ENCODE measurements at places on chromosomes 12 and 14.

DNA sequence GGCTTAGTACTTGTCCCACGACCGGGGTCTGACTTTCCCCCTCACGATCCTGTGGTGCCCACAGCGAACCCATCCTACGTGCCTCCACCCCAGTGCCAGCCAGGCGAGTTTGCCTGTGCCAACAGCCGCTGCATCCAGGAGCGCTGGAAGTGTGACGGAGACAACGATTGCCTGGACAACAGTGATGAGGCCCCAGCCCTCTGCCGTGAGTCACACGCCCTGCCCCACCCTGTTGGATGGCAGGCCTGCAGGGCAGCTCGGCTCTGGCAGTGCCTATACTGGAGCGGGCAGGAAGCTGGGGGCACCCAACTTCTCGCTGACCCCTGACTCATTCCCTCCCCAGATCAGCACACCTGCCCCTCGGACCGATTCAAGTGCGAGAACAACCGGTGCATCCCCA is 18.3 kb upstream of the LRP1-AS start:
- no peak for DNase-seq

- DNase-seq, result no peak
These were observed 154.9 kb upstream of the ATP2B1 start for GRCh38 chr12:89863493-89863938.

DNA sequence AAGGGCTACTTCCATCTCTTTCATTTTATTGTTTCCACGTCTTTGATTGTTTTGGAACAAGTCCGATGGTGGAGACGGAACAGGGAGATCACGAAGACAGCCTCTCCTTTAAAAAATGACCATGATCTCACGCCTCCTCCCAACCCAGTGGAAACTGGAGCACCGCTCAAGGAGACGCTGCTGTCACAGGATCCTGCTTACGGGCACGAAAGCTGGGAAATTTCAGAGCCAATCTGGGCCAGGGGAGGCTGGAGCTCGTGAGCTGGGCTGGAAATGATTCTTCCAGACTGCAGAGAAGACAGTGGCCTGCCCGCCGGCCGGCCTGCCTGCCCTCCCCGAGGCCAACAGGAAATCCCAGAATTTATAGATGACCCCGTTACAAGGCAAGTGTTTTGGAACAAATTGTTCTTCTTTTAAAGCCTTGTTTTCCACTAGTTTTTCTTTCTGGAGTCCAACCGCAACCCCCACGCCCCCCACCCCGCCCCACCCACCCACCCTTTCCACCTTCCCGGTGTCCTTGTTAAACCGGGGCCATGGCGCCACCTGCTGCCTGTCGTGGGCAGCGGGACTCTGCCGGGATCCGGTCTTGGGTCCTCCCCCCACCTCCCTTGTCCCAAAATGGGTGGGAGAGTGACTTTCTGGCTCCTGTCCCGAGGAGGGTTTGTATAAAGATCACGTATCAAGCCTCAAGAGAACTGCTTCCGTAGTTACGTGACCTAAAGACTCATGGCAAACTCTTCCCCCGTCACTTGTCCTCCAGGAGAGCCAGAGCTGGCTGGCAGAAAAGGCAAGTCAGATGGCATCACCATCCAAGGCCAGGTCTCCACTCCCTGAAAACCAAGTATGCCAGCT is 40.3 kb downstream of the MAP1LC3B2 start:
- peak; percentile 57 for DNase-seq

- no peak for DNase-seq
These were observed 110.1 kb upstream of the BTG1 start for GRCh38 chr12:92255741-92256140.

- no peak for DNase-seq
These were observed 145.8 kb downstream of the GCH1 start for GRCh38 chr14:54756656-54757392.

DNA sequence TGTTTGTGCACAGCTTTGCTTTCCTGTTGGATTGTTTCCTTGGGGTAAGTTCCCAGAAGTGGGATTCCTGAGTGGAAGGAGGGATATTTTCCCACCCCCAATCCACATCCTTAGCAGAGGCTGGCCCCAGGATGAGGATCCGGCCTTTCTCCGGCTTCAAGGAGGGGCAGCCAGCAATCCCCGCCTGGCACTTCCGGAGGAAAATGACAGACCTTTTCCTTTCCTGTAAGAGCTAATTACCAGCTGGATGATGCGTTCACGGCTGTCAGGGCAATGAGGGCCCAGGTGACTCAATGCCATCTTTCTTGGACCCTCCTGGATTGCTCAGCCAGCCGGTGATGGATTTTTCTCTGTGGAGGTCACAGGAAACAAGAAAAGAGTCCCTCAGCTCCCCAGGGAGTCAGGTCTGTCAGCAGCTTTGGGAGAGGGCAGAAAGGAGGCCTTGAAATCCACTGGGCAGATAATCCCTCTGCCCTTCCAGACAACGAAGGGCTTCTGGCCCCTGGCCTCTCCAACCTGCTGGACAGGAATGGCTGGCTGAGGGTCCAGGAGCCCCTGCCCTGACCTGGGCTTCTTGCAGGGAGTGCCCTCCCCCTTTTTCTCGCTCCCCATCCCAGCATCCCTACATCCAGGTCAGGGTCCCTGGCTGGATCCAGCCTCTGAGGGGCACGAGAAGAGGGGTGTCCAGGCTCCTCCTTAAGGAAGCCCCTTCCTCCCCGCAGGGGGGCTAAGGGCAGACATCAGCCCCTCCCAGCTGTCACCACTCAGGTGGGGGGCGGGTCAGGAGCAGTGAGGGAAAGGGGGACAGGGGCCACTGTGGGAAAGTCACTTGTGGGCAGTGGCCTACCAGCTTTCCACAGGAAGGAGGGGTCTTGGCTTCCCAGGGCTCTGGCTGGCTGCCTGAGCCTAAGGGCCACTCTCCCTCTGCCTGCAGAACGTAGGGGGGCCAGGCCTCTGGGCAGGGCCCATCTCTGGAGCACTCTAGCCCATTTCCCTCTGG is 16.1 kb upstream of the CCDC85C start:
- DNase-seq, result no peak

DNA sequence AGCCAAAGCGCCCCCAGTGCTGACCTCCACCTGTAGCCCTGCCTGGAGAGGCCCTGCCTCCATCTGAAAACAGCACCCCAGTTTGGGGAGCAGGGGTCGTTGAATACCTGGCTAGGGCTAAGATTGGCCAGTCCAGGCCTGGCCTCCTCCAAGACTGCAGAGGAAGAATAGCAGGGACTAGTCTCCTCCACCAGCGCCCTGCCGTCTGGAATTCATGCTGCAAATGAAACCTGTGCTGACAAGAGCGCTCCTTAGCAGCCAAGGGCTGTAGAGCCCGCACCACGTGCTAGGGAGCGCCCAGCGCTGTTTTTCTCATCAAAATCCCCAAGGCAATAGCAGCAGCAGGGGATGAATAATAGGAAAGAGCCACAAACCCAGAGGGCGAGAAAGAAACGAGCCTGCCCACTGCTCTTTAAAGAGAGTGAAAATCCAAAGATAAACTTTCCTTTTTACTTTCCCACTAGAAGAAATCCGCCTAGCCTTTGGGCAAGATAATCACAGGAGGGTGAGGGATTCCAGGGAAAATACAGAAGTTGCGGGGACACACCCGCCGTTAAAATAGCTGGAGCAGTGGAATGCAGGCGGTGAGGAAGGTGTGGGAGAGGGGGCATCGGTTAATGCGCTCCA is 3.3 kb downstream of the COL2A1 start:
- DNase-seq, result no peak

- no peak for DNase-seq
These were observed 673 bp upstream of the TTC9 start for GRCh38 chr14:70640938-70641547.

DNA sequence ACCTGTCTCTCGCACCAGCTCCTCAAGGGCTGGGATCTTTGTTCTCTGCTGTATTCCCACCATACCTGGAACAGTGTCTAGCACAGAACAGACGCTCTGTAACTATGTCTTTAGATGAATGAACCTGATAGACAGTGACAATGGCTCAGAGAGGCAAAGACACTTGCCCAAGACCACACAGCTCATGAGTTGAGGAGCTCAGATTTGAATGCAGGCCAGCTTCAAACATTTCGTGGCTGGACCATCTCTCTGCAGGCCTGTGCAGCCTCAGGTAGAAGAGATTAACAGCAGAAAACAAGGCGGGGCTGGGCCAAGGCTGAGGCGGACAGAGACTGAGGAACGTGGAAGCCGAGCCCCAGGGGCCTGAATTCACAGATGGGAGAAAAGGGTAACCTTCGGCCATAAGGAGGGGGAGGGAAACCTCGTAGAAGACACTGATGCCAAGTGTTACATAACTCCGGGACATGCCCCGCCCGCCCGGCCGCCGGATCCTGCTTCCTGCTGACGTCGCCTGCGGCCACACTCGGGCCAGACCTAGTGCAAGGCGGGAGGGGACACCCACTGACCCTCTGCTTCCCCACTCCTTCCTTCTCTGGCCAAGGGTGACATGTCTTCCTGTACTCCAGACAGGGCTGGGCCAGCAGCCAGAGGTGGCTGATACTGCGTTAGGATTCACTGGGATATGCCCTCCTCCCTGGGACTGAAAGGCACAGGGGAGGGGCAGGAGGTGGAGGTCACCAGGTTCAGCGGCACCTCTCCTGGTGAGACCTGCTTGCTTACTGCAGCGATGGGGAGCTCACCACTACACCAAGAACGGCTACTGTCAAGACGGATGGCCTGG is 86.8 kb downstream of the RFLNA start:
- peak; percentile 44 for DNase-seq

DNA sequence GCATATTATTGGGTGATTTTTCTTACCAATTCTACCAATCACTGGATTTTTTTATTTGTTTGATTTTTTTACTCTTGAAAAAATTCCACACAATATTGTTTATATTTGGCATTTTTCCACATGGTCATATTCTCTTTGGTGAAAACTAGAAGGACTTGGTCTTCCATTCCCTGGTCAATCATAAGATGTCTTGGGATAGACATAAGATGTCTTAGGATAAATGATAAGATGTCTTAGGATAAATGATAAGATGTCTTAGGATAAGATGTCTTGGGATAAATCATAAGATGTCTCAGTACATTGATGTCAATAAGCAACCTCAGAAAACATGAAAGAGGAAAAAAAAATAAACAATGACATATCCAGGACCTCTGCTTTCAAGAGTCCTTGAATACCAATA is 309.1 kb downstream of the LRFN5 start:
- DNase-seq, result no peak

DNA sequence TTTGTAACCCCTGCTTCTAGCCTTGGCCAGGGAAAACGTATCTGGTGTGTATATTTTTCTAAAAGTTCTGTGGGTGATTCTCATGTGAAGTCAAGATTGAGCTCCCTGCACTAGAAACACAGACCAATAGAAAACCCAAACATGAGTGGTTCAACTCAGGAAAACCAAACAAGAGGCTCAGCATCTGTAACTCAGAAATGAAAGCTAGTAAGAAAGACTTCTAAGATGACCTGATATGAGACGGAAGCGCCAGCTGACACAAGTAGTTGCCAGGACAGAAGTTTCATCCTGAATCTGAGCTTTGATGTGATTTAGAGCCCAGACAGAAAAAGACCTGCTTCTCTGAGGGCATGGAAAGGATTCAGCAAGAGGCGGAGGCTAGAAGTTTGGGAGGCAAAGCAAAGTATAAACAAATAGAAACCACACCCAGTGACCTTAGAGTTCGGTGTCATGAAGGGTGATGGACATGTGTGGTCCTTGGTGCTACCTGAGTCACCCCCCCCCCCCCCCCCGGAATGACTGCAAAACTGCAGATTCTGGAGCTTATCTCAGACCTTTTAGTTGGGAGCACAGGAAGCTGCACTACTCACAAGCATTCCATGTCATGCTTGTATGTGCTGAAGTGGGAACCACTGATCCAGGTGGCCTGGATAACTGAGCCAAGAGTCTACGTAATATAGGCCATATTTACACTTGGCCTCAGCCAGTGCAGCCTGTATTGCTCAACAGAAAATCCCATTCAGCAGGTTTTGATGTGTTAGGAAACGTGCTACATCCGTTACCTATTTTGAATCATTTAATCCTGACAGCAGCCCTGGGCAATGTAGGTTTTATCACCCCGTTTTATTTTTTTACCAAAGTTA is 191.3 kb downstream of the ANO6 start:
- DNase-seq, result no peak

DNA sequence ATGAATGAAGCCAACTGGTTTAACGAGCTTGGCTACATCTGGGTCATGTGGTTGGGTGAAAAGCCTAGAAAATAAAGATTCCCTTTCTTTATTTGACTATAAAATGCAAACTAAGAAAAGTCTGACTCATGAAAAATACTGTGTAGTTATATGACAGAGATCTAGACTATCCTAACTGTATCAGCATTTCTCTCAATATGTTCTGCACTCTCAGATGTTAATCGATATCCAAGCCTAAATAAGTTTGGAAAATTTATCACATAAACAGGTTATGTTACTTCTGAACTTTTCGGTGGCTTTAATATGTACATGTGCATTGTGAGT is 133.1 kb downstream of the DAAM1 start:
- no peak for DNase-seq

DNA sequence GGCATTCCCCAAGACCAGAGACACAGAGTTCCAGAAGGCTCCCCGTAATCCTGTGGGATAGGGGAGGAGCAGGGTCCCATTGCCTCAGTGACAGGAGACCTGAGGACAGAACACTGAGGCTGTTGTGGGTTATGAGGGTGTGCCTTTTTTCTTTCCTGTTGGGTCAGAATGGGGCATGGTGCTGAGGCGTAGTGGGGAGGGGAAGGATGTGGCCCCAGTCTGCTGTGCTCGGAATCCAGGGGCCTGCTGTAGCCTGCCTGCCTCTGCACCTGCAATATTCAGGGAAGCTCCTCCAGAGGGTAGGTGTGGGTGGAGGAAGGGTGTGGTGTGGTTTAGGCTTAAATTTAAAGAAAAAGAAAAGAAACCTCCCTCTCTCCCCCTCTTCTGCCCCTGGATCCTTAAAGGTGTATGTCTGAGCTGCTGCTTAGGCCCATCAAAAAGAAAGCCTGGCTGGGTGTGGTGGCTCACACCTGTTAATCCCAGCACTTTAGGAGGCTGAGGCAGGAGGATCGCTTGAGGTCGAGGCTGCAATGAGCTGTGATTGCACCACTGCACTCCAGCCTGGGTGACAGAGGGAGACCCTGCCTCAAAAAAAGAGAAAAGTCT is 18.7 kb downstream of the PLEKHG3 start:
- no peak for DNase-seq

DNA sequence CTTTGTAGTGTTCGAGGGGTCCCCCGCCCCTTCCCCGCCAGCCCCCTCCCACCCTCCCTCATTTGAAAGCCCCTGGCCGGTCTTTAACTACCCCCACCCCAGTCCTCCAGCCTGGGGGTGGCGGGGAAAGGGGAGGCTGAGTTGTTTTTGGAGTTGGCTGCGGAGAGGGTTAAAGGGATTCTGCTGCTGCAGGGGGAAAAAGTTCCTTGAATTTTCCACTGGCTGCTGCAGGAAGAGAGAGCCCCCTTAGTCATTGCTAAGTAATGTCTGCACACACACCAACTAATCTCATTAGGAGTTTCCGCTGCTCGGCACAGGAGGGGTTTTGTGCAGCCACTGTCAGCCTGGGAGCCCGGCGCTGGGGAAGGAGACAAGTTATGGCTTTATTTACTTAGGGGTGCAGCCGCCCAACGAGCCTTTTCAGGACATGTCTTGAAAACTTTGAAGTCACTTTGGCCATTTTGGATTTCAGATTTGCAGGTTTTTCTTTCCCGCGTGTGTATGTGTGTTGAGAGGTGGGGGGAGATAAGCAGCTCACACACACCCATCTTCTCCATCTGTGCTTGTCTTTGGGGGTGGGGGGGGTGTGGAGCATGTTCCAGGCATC is 1.8 kb downstream of the ELK3 start:
- DNase-seq, result no peak

- DNase-seq, result peak; percentile 51
These were observed 15.8 kb upstream of the CELA1 start for GRCh38 chr12:51362307-51362706.
